ENCODE measurements at places on chromosomes 2 and 18.
A peak's percentile ranks its signal among the peaks of the same experiment; 100 is the strongest.

DNA sequence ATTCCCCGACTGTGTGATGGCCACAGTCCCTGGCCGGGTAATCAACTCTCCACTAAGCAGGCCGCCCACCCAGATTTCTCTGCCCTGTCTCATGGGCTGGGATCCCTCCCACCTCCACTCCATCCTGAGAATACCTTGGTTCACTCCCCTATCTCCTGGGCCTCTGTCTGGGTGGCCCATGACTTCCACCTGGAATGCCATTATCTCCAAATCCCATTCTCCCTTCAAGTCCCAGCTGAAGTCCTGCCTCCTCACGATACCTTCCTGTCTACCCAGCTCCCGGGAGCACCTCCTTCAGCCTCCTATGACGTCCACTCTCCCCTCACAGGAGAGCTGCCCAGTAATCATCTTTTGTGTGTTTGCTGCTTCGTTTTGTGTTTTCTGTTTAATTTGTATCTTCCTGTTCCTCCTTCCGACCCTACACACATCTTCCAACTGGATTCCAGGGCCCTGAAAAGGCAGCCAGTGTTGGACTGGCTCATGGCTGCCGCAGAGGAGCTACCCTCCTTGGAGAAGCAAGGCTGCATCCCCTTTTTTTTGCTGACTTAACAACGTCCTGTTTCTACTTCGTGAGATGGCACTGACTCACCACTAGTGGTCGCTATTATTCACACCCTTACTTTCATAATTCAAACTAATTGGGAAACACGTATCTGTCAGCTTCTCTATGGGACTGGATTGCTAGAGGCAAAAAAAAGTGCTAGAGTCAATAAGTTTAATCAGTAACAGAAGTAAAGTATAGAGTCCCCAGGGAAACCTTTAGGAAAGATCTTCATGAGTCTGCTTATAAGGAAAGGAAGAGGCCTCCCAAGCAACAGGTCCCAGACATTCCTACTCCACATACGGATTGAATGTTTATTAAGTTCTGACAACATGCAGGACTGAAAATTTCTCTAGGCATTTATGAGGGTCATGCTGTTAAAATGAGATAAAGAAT is 171.9 kb upstream of the GATA6 start:
- peak; percentile 59 for DNase-seq

DNA sequence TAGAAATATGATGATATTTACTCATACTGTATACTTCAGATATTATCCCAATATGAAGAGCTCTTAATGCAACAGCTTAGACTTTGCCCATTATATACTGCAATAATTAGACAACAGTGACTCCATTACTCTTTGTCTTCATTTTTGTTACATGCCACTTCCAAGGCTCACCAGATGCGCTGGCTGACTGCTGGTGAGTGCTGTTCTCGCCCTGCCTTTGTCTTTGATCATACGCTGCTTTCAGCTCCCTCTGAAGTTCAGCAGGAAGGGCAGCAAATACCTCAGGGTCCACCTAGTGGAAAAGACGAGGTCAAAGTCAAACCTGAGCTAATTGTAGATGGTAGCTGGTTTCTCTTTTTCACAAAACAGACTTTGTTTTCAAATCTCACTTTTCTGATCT is 66.3 kb downstream of the EIF5B start:
- peak; percentile 13 for DNase-seq

- DNase-seq, result no peak
Measured at GRCh38 chr2:223048519-223048918, 3.5 kb upstream of the KCNE4 start.

DNA sequence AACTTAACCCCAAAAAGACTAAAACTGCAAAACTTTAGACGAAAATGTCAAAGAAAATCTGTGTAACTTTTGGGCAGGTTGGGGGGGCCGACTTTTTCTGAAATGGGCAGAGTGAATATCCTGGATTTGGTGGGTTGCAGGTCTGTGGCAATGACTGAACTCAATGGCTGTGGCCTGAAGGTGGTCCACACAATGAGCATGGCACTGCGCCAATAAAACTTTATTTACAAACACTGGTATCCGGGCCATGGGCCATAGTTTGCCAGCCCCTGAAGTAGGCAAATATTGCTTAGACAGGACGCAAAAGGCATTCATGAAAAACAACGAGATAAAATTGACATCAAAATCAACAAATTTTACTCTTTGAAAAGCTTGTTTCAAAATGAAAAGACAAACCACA is 66.2 kb downstream of the RTP5 start:
- no peak for DNase-seq

- DNase-seq, result no peak
Measured at GRCh38 chr2:43082111-43082894, 144.1 kb downstream of the ZFP36L2 start.

DNA sequence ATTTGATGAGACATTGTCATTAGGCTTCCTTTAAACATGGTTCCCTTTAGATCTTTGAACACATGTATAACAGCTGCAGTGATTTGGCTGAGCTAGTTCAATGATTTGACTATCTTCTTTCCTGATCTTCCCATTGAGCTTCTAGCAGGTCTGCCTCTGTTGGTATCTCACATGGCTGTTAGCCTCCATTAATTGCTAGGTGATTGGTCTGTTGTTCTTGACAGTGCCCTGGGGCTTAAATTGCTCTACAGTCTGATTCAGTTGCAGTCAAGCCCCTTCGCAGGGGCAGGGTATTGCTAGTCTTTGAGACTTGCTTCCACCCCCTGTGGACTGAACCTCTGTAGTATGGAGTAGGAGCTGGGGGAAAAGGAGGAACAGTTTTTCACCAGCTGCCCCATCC is 24.1 kb downstream of the SKA1 start:
- DNase-seq, result no peak

DNA sequence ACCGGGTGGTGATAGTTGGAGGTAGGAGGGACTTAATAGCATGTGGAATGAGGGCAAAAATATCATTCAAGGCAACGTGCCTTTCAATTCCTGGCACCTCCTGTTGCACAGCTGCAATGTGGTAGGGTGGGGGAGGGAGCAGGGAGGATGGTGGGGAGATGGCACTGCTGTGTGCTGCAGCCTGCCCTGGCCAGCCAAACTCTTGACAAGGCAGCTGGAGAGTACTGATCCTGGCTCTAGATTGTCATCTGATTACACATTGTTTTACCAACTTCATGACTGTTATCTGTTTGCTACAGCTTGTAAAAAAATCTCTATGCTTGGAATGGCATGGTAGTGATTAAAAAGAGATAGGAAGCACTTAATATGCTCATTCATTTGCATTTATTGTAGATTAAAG is 47.7 kb downstream of the PLCL1 start:
- DNase-seq, result no peak

- no peak for DNase-seq
Measured at GRCh38 chr2:176038694-176039093, 36.6 kb upstream of the LNPK start.

DNA sequence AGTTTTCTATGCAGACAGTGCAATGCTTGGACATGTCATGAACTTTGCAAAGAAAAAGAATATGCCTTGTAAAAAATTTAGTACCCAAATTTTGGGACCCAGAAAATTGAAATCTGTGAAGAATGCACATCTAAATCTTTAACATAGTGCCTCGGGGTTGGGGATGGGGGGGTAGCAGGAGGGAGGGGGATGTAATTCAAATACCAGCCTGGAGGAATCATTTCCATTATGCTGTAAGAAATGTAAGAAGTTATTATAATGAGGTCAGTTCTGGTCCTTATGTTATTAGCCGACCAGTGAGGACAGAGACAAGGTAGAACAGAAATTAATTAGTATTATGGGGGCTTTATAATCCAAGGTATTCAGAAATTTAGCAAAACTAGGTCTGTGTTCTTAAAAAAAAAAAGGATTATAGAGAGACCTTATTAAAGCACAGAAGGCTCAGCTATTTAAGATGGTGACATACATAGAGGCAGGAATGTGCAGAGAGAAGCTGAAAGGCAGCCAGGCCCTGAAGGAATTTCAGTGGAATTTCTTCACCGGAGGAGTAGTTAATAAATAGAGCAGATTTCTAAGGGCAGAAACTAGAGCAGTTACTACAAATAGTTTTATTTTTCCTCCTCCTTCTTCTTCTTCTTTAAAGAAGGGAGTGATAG is 89.0 kb upstream of the RBMS1 start:
- no peak for DNase-seq

GRCh38 chr18:75285876-75286275 is 75.3 kb downstream of the TSHZ1 start:
- DNase-seq, result no peak

DNA sequence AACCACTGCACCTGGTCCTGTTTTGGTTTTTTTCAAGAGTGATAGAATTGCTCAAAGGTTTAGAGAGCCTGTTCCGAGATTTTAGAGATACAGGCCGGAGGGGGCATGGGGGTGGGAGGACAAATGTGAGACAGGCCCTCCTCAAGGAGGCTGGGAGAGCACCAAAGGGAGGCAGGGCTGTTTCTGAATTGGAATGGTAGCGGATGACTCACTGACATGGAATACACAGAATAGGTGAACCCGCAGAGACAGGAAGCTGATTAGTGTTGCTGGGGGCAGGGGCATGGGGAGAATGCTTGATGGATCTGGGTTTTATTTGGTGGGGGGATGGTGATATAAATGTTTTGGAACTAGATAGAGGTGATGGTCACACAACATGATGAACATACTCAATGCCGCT is 111.0 kb upstream of the MGAT5 start:
- DNase-seq, result no peak

DNA sequence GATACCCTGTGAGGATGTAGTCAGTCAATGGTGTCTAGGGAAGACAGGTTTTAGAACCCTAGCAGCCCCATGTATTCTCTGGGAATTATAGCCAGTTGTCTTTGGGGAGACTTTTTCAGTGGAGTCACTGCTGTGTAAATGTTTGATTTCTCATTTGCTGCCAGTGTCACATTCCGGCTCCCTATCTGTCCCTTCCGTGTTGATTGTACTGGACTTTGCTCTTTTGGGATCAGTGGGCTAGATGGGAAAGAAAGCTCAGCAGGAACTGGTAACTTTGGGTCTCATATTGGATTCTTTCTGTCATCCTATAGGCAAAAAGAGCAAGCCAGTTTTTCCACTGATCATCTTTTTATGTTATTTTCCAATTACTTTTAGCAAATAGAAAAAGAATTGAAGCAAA is 70.1 kb downstream of the GTF3C3 start:
- DNase-seq, result no peak

- DNase-seq, result no peak
Measured at GRCh38 chr2:2748399-2749205, 417.5 kb upstream of the MYT1L start.

DNA sequence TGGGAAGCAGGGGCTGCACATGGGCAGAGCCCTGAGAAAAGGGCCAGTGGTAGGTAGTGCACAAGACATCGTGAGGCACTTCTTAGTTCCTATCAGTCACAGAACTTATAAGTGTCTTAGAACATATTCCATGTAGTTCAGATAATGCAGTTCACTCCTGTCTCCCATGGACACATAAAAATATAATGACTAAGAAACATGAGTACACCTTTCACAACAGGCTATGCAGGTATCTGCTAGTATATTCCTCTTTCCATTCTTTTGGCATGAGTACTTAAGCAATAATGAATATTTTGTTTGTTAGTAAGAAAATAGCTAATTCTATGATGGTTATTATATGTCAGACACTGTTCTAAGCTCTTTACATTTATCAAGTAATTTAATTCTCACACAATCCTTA is 808.4 kb downstream of the BCL11A start:
- no peak for DNase-seq

DNA sequence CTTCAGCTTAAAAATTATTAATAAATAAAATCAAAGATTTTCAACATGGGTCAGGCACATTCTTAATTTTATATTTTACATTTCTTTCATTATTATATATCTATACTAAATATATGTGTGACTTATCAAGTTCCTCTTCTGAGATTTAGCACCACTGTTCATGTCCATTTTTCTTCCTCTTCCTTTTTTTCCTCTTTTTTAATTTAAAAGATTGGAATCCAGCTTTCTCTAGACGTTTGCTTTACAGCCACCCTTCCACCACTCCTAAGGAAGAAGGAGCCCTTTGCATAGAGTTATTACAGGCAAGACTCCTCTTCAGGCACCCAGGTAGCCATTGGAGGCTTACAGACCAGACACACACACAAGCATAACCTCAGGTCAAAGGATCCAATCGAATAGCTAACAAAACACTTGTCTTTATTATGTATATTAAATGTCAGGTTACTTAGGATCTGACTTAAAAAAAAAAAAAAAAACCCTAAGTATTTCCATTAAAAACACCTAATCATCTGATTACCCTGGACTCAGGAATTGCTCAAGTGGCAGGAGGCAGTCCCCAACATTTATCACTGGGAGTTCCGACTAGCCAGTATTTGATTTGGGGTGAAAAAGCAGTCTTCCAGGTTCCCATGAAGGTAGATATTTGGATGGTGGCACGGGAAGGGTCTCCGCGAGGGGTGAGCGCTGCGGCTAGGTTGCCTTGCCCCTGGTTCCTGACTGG is 2.4 kb upstream of the ZEB2 start:
- DNase-seq, result no peak

DNA sequence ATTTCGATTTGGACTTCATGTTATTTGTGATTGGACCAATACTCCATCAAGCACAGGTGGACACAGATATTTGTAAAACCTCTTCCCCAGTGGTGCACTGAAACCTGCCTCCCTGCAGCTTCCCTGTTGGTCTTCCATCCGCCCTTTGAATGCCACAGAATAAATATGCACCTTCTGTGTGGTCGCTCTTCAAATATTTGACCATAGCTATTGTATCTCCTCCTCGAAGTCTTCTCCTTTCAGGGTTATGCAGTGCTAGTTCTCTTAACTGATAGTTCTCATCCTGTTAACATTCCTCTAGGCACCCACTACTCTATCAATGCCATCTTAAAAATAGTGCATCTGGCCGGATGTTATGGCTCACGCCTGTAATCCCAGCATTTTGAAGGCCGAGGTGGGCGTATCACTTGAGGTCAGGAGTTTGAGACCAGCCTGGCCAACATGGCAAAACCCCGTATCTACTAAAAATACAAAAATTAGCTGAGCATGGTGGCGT is 12.5 kb downstream of the SPATS2L start:
- DNase-seq, result no peak

DNA sequence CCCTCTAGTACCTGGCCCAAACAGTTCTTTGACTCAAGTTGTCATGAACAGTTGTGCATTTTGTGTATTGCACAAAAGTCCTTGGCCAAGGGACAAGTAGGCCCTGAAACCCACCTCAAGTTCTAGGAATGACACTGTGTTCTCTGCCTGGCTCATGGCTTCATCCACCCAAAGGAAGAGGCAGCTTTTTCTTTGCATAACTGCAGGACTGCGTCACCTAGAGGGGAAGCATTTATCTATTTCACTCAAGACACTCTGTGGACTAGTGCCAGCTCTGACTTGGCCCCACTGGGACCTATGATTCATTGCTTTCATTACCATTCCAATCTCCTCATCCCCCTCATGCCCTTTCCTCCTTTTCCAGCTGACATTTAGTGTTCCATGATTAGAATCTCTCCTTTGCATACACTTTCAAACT is 119.3 kb upstream of the SIX2 start:
- no peak for DNase-seq

Data from CD8-positive, alpha-beta T cell (primary cell).